ENCODE measurements at places on chromosomes 2 and 18.

- no peak for DNase-seq
Observed at GRCh38 chr2:28155627-28156026, 237.0 kb upstream of the FOSL2 start.

DNA sequence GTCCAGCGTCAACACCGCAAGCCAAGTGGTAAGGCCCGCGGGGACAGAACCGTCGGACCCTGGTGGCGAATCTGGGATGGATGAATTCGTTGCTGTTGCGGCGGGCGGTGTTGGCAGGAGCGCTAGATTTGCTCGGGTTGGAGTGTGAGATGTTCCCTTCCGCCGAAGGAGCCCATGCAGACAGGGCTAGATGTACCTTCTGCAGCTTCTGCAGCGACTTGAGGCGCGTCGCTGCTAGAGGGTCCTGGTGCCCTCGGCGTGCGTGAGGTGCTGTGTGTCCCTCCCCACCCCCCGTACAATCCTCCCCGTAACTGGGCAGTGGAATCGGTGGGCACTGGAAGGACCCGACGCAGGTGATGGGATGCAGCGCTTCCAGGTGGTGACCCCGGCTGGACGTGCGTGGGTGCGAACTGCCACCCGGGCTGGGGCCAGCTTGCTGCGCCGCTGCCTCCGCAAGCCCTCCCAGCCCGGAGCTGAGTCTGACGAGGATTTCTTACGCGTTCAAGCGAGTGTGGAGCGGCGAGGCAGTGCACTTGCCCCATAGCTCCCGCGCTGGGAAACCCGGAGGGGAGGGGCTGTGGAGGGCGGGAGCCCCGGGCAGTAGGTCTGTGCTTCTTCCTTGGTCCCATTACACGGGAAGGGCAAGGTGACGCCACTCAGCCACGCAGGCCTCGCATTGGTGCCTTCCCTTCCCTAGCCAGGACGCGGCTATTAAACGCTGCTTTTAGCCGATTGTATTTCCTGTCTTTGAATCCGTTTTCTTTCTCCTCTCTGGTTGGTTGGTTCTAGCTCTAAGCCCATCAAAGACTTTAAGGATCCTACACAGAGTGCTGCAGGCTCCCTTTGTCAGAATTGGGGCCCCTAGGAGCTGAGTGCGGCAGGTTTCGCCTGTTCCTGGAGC is 34.2 kb downstream of the CHRNA1 start:
- DNase-seq: peak; percentile 24

- DNase-seq: no peak
Observed at GRCh38 chr2:186042207-186043028, 303.8 kb downstream of the FSIP2 start.

GRCh38 chr2:31430439-31431165 is 16.1 kb upstream of the XDH start:
- no peak for DNase-seq
